ENCODE measurements at places on chromosomes 7 and 10. TPM values are rescaled to one million over a fixed set of nuclear protein-coding genes. Genes with fewer than 3 reads are reported as not detected.

The ASAH2B gene
- total RNA-seq: 3.6 TPM

The UNC5B gene
- total RNA-seq: 2.8 TPM

The AUTS2 gene
- total RNA-seq: 5.2 TPM

The GIMAP1 gene
- not detected for total RNA-seq

The TAC1 gene
- 0.11 TPM for total RNA-seq

The TFEC gene
- total RNA-seq: 0.14 TPM

The SP4 gene
- 2.0 TPM for total RNA-seq
